ENCODE measurements at places on chromosomes 3 and 15.

- no peak for DNase-seq
Observed at GRCh38 chr15:39273717-39274411, 307.0 kb upstream of the THBS1 start.

DNA sequence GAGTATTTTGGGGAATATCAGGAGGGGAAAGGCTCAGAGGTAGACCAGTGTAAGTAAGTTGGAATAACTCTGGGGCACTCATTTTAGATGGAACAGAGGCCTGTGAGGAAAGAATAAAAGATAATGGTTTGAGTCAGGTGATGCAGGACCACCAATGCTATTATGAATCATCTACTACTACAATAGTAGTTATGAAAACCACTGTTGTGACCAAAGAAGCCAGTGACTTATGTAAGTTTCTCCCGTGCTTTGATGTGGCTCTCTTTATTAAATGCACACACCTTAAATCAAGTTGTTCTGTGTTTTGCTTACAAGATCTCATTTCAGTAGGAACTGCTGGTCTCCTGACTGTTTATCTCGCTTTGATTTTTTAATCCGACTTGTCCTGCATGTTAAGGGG is 13.1 kb upstream of the GUCA1C start:
- DNase-seq, result no peak

- no peak for DNase-seq
Observed at GRCh38 chr3:26375843-26376530, 246.6 kb upstream of the LRRC3B start.

GRCh38 chr3:107265526-107265925 is 111.7 kb upstream of the CCDC54 start:
- DNase-seq, result no peak

- DNase-seq, result no peak
Observed at GRCh38 chr3:193842029-193842798, 249.2 kb downstream of the OPA1 start.

DNA sequence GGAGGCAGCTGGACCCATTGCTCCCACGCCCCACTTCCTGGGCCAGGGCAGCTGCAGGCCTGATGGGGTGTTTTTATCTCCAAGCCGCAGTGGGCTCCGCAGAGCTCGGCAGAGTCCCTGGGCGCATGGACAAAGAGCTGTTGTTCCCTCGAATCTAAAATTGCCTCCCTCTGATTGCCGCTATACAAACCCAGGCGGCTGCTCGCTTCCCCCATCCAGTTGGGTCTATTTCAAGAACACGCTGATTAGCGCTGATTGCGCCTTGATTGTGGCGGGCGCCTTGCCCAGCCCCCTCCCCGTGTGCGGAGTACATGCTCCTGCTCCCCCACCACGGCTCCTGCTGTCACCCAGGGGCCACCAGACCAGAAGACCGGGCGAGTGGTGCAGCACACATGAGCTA is 43.4 kb upstream of the SLC6A1 start:
- DNase-seq, result no peak

DNA sequence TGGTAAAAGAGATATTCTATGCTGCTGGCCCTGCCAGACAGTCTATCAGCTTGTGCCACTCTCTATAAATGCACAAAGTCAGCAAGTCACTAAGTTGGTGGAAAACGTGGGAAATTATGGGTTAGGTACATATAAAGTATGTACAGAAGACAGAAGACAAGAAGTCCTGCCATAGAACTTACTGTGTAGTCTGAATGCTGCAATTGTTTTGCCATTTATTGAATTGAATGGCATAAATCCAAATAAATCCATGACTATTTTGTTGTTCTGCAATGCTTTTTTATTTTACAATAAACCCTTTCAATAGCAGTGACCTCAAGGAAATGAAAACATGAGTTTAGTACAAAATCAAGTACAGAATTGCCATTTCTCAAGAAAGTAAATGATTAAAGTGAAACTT is 34.1 kb upstream of the TM4SF1 start:
- no peak for DNase-seq

GRCh38 chr3:72310419-72311380 is 525.8 kb upstream of the PROK2 start:
- no peak for DNase-seq

- DNase-seq, result no peak
Observed at GRCh38 chr15:67198157-67198754, 56.2 kb downstream of the AAGAB start.

DNA sequence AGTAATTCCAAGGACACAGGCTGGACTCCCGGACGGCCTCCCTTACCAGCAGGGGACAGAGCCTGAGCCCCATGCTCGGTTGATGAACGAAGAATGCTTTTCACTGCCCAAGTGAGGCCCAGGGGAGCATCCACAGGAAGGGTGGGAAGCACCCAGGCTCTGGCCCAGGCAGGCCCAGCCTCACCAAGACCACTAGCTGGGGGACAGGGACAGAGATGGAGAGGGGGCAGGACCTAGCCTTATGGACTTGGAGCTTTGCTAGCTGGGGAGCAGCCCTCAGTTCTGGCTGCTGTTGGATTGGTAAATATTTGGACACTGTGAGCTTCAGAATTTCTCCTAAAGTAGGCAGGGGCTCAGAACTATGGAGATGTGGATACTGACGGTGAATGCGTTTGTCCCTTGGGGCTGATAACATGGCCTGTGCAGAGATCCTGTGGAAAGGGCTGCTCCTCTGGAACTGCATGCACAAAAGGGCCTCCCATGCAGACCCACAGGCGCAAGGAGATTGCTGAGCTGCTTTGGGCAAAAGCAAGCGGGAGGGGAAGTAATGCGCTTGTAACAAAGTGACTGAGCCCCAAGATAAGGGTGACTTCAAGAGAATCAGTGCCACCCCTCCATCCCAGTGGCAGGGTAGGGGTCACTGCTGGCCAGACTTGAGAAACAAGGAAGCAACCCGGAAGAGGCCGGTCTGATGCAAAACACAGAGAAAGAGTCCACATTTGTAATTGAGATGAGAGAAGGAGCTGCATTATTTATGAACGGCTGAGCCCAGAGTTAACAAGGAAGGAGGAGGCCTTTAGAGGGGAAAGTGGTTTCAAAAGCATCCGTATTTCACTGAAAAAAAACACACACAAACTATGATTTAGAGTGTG is 70.1 kb upstream of the MEF2A start:
- no peak for DNase-seq

GRCh38 chr3:64892671-64893309 is 205.0 kb upstream of the ADAMTS9 start:
- DNase-seq, result no peak

Data from stimulated activated CD8-positive, alpha-beta memory T cell treated with anti-CD3 and anti-CD28 coated beads, Interleukin-7, amount 100 ng/mL, for 4 hours (primary cell).